ENCODE measurements at places on chromosomes 16 and 17. TPM values are rescaled to one million over a fixed set of nuclear protein-coding genes. Genes with fewer than 3 reads are reported as not detected.

DNA sequence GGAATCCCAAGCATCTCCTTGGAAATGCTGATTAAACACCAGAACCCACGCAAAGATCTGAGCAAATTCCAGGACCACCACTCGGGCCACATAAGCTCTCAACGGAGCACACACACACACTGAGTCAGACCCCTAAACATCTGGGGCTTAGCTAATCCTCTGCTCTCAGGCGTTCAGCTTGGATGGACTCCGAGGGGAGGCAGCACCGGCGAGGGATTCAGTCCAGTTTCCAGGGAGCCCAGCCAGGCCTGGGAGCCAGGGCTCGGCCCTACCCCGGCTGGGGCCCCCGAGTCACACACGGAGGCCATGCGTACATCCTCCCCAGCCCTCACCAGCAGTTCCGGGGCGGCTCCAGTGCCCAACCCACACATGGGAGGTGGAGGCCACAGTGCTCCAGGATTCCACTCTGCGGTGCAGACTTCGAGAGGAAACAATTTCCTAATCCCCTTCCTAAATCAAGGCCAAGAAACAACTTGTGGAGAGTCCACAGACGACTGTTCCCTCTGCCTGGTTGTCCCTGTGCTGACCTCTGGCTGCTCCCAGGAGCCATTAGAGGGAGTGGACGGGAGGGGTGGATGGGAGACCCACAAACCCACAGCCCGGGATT lies 70.5 kb downstream of the GAS7 start:
- peak; percentile 76 for DNase-seq

DNA sequence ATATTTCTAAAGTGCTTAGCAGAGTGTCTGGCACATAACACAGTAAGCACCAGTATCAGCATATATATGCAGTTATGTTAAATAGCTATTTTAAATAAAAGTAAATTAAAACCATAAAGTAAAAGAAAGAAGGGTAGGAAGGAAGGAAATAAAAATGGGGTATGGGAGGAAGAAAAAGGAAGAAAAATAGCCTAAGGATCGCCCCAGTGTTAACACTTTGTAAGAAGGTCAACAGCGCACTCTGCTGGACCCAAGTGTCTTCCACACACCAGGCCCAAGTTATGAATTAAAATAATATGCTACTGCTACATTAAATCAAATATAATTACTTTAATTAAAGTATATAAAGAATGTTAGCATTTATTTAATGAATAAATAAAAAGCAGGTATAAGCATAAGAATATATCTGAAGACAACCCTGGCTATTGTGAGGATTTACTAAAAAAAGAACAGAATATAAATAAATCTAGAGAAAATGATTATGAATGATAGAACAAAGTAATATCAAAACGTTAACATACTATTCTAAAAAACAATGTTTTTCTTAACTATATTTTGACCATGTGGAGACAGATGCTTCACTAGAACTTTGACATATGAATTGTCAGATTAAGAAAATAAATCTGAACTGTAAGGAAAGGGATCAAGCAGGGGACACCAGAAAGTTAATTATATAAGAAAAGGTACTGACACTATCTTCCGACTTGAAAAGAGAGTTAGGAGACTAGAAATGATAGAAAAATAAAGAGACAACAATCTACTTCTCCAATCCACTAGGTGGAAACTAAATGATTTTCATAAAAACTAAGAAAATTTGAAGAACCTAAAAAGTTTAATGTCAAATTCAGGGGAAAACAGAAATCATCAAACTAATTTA lies 25.9 kb downstream of the BRIP1 start:
- DNase-seq: peak; percentile 77

CPHXL gene
- not detected for total RNA-seq

GRCh38 chr16:85986931-85987749 lies 88.2 kb downstream of the IRF8 start:
- DNase-seq: no peak

TBC1D3L gene
- 19.1 TPM for total RNA-seq

GRCh38 chr17:8185582-8186445 lies 4.2 kb downstream of the BORCS6 start:
- DNase-seq: peak; percentile 95

- peak; percentile 71 for DNase-seq
Measured at GRCh38 chr16:89155184-89155679, 16.3 kb upstream of the CDH15 start.

Data from Peyer's patch (tissue), 4 donors.